NAMALWA (cell line): ENCODE measurements at places on chromosomes 11 and 22.

DNA sequence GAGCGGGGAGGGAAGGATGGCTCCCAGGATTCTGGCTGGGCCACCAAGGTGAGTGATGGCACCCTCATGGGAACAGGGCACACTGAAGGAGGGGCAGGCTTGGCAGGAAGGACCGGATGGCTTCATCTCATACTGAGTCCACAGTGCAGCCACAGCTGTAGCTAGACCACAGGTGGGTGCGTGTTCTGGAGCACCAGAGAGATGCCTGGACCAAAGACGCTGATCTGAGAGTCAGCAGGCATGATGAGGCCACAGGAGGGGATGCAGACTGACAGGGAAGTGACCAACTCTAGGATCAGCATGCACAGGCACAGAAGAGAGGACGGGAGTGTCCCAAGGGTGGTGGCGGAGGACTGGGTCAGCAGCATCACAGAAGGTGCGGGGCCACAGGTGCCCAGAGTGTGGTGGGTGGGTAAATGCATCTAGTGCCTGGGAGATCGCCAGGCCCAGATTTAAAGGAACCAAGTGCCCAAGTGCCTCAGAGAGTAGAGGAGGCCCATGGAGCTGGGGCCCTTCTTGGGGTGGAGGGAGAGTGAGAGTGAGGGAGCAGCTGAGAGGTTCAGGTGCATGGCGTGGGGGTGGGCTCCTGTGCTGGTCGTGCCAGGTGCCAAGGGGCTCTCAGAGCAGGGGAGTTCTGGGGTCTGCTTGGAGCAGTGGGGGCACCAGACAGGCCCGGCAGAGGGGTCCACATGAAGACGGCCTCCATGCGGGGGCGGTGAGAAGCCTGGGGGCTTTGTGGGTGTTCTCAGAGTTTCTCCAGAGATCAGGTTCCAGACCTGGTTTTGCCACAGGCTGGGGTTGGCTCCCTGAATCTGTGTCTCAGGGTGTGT is 113.7 kb downstream of the CEP164 start:
- no peak for DNase-seq

GRCh38 chr11:20854215-20854955 is 185.0 kb downstream of the NELL1 start:
- peak; percentile 2 for DNase-seq

DNA sequence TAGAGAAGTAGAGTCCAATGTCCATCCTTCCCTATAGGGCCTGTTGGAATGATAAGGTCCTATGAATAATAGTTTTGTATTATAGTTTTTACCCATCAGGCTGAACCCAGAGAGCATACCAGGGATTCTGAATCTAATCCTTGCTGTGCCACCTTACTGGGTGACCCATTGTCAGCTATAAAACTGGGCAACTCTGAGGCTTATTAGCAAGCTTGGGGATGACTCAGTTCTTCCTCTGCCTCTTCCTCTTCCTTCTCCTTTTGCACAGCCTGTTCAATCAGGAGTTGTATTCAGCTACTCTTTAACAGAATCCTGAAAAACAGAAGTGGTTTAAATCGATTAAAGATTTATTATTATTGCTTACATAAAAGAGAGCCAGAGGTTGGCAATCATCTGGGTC is 8.9 kb downstream of the HEPHL1 start:
- no peak for DNase-seq

- no peak for DNase-seq
Measured at GRCh38 chr11:133154076-133154475, 378.2 kb downstream of the OPCML start.

DNA sequence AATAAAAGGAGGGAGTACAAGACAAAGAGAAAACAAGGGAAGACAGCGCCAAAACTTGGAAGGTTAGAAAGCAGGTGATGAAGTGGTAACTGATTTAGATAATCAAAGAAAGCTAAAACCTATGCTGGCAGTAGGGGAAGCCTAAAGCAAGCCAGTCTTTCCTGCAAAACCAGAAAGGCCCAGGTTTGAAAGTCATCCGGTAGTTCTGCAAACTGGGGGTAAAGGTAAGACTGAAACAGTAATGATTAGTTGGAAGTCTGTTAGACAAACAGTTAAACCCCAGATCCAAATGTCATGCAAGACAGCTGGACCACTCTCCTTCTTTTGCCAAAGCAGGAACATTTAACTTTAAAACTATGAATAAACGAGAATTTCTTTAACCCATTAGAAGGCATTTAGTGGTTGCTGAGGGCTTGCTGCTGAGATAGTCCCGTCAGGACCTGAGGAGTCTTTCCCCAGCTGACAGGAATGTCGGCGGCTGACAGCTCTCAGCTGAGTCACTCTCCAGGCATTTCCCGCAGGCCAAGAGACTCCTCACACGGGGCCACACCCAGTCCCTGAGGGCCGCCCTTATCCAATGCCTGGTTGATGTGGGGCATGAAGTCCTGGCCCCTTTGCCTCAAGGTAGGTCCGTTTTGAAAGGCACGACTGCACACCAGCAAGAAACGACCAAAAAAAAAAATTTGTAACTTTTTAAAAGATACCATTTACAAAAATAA is 36.3 kb upstream of the CFAP300 start:
- DNase-seq: no peak

DNA sequence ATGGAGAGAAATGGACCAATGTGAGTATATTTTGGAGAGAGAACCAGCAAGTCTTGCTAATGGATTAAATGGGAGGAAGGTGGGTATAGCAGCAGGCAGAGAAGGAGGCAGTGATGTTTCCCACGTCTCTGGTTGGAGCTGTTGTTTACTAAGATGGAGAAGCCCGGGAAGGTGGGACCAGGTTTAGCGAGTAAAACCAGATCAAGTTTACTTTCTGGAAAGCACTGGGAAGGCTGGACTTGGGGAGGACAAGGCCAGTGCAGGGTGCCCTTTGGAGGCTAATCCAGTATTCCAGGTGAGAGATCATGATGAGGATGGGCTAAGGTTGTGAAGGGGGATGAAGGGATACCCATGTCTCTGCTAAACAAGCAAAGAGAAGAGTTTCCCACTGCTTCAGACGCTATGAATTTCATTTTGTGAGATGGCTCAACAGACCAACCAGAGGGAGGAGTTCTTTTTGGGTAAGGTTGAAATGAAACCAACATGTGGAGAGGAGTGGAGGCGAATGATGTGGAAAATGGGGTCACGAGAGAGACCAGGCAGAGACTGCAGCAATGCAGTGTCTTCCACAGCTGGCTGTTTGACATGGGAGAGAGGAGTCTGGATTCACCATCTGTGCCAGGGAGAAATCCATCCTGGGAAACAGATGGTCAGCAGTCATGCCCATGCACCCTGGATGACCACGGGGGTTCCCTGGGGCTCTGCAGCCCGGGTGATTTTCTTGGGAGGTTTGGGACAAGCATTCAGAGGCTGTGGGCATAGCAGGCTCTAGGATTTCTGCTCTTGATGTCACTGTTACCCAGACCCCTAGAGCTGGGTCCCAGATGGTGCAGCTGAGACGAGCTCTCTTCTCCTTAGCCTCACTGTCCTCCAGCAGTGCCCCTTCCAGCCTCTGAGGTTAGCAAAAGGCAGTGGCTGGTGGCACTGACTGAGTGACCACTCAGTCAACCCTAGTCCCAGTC is 24.9 kb downstream of the COMMD9 start:
- DNase-seq: no peak

- DNase-seq: peak; percentile 36
Measured at GRCh38 chr11:96207459-96208449, 135.2 kb downstream of the MAML2 start.

DNA sequence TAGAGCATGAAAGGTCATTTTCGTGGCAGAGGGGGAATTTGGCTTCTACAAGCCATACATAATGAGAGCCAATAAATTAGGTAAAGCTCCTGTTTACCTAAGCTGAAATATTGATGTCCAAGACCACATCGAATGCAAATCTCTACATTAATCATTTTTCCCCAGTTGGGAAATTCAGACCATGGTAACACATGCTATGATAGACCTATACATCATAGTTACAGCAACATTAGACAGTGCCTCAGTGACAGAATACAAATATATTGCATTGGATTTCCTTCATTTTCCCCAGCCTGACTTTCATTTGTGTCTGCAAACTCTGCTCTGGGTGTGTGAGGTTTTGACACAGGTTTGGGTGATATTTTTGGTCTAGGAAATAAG is 1079.7 kb upstream of the TENM4 start:
- DNase-seq: no peak

DNA sequence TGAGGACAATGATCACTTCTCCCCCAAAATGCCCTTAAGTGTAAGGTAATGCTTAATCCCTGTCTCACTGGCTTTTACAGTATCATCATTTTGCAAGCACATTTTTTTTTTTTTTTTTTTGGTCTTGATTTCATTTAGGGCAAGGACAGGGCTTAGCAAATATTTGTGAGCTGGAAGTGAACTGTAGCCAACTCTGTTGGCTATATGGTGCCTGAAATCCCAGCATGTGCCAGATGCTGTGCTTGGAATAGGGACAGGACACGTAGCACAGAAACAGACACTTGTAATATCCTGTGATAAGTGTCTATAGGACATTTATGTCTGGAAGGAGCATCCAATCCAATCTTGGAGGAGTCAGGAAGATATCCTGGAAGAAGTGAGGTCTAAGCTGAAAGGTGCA is 198.3 kb downstream of the NAV2 start:
- DNase-seq: no peak

DNA sequence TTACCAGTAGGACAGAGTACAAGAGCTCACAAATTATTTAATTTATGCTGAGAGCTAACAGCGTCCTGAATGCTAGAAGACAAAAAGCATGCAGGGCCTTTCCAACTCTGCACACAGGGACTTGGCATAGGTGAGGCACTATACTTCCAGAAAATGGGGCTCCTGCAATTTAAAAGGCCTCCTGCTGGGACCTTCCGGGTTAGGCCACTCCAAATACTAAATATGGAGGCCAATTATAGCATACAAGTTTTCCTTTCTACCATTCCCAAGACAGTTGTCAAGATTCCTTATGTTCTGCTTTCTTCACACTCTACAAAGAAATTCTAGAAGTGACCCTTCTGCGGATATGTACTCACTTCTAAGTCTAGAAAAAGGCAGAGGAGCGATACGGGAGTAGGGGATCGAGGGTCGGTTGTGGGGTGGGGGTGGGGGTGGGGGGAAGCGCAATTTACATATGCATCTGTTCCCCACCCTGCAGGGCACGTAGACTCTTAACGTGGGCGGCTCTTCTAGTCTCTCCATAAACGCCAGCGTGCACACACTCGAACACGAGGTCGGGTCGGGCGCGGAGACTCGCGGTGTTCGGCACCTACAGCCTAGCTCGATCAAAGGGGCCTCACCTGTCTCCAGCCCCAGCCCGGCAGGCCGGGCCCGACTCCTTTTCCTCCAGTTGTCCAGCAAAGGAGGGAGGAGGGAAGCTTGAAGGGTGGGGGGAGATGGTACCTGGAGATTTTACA is 728 bp downstream of the DCUN1D5 start:
- peak; percentile 77 for DNase-seq

GRCh38 chr22:30413745-30414524 is 11.6 kb upstream of the MTFP1 start:
- no peak for DNase-seq

DNA sequence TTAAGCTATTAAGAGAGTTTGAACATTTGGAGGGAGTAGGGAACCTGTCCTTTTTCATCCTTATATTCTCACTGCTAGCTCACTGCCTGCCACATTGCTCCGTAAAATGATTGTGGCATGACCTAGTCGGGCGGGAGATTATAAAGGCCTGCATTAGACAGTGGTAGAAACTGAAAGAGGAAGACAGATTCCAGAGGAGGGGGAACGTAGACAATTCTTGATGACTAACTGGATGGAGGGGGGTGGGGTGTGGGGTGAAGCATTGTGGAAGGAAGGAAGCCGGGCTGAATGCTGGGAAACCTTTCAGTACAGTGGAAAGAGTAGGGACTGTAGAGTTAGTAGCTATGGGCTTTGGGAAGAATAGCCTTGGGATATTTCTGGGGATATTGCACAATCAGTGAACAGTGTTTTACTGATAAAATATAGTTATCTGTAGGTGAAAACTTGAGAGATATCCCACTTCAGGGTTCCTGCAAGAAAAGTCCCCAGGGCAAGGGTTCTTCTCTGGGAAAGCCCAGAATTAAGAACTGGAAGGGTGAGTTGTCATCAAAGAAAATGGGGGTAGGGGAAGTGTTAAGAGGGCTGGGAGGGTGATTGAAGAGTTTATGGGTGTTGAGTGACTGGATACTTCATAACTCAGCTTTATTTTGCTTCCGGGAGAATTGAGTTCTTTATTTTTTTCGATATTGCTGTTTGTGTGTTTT is 2.1 kb downstream of the MED15 start:
- peak; percentile 73 for DNase-seq

- no peak for DNase-seq
Measured at GRCh38 chr11:123504401-123504800, 74.3 kb downstream of the GRAMD1B start.

DNA sequence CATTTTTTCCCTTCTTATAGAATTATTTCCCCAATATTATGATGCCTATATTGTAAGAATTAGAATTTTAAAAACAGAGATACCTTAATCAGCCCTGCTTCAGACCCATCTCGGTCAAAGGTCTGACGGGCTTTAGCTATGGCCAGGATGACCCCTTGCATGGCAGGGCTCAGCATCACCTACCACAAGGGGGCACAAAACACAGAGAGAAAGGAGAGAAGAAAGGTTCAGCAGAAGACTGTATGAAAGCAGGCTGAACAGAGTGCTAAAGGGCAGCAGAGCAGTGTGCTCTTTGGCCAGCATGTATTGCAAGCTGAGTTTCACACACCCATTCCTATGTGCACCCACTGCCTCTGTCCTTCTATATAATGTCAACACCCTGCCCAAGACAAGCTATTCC is 26.8 kb downstream of the CLDN25 start:
- DNase-seq: peak; percentile 55

GRCh38 chr11:130269326-130269943 is 45.3 kb downstream of the ZBTB44 start:
- DNase-seq: peak; percentile 62

GRCh38 chr11:96217206-96217605 is 125.8 kb downstream of the MAML2 start:
- DNase-seq: no peak

DNA sequence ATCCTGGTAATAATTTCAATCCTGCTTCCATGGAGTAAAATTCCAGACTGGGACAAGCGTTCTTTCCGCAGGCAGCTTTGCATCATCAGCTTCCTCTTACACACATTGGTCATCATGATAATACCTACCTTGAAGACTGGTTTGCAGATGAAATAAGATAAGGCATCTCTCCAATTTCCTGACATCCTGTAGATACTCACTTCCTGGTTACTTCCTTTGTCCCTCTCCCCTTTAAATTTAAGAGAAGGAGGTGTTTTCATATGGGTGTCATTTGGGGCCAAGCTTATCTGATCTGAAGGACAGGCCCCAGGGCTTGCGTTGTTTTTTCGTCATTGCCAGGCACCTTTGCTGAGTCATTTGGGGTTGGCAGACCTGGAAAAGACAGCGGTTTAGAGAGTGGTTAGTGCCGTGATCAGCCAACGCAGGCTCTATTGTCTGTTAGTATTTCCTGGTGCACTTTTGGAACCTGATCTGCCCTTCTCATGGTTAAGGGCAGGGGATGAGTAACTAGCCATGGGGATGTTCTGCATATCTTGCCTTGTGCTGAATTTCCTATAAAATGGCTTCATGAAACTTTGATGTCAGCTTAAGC is 24.1 kb downstream of the GRAMD1B start:
- DNase-seq: no peak

- DNase-seq: no peak
Measured at GRCh38 chr11:76005756-76006155, 190.7 kb downstream of the UVRAG start.
